ENCODE measurements at places on chromosomes 2 and 18. TPM values are rescaled to one million over a fixed set of nuclear protein-coding genes. Genes with fewer than 3 reads are reported as not detected.
A peak's percentile ranks its signal among the peaks of the same experiment; 100 is the strongest.

GULP1 gene
- polyA plus RNA-seq: 24.4 TPM

- H3K27ac ChIP-seq: peak overlapping the region; percentile 89
- no peaks in the 10 kb centered on the region for H3K27me3 ChIP-seq
- 0 out of 2 replicates have a peak overlapping the region, but pooled peaks have one; percentile 0 for H3K4me3 ChIP-seq
- no peaks in the 10 kb centered on the region for H3K36me3 ChIP-seq
- H3K4me1 ChIP-seq: peaks cover 45% of the 10 kb centered on the region
- peak; percentile 88 for DNase-seq
Measured at GRCh38 chr2:127086990-127087790, 19.8 kb downstream of the BIN1 start.

UGT1A4 gene
- not detected for polyA plus RNA-seq

DNA sequence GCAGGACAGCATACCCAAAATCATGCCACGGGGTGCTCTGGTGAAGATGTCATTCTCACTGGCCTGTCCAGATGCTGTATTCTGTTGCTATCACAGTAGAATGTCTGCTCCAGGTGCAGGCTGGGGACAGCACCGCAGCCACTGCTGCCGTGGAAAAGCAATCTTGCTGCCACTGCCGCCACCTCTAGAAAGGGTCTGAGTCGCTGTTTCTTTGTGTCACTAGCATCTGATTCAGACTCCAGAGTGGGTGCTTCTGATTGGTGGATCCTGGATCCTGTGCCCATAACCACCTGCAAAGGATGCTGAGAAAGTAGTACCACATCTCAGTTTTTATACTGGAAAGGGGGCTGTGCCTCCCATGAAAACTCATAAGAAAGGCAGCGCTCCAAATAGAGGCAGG, 45.3 kb upstream of the CTLA4 start:
- H3K36me3 ChIP-seq: no peaks in the 10 kb centered on the region
- H3K4me3 ChIP-seq: no peak overlapping the region
- H3K27ac ChIP-seq: no peak overlapping the region

DNA sequence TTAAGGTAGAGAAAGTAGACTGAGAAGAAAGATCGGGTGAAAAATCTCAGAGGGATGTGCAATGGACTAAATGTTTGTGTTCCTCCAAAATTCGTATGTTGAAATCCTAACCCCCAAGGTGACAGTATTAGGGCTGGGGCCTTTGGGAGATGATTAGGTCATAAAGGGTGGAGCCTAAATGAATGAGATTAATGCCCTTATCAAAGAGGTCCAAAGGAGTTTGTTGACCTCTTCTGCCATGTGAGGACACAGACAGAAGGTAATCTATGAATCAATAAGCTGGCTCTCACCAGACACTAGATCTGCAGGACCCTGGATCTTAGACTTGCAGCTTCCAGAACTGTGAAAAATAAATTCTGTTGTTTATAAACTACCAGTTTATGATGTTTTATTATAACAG, 2.7 kb upstream of the NMI start:
- H3K36me3 ChIP-seq: no peaks in the 10 kb centered on the region
- H3K27me3 ChIP-seq: no peaks in the 10 kb centered on the region
- no peak overlapping the region for H3K27ac ChIP-seq
- H3K4me1 ChIP-seq: peaks cover 2% of the 10 kb centered on the region
- no peak for DNase-seq
- no peak overlapping the region for H3K4me3 ChIP-seq
